ENCODE measurements at places on chromosomes 11 and 22.

- DNase-seq, result no peak
Measured at GRCh38 chr11:933142-933851, 7.6 kb downstream of the AP2A2 start.

DNA sequence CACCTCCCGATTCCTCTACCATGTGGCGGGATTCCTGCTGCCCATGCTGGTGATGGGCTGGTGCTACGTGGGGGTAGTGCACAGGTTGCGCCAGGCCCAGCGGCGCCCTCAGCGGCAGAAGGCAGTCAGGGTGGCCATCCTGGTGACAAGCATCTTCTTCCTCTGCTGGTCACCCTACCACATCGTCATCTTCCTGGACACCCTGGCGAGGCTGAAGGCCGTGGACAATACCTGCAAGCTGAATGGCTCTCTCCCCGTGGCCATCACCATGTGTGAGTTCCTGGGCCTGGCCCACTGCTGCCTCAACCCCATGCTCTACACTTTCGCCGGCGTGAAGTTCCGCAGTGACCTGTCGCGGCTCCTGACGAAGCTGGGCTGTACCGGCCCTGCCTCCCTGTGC lies 10.5 kb downstream of the CXCR5 start:
- DNase-seq, result no peak

DNA sequence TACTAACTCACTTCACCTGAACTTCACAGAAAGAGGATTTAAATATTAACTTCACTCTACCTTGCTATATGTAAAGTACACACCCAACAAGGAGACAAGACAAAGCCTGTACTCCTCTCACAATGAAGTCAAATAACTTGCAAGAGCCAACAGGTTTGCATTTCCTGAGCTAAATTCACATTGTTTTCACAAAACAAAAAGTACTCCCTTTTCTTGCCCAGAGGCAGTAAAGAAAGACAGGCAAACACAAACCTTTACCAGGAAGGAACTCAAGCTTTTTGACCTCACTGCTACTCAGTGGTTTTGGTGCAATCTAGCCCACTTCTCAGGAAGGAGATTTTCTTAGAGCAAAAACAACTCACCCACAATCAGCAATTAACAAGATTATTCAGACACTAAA lies 15.7 kb downstream of the USP28 start:
- no peak for DNase-seq

DNA sequence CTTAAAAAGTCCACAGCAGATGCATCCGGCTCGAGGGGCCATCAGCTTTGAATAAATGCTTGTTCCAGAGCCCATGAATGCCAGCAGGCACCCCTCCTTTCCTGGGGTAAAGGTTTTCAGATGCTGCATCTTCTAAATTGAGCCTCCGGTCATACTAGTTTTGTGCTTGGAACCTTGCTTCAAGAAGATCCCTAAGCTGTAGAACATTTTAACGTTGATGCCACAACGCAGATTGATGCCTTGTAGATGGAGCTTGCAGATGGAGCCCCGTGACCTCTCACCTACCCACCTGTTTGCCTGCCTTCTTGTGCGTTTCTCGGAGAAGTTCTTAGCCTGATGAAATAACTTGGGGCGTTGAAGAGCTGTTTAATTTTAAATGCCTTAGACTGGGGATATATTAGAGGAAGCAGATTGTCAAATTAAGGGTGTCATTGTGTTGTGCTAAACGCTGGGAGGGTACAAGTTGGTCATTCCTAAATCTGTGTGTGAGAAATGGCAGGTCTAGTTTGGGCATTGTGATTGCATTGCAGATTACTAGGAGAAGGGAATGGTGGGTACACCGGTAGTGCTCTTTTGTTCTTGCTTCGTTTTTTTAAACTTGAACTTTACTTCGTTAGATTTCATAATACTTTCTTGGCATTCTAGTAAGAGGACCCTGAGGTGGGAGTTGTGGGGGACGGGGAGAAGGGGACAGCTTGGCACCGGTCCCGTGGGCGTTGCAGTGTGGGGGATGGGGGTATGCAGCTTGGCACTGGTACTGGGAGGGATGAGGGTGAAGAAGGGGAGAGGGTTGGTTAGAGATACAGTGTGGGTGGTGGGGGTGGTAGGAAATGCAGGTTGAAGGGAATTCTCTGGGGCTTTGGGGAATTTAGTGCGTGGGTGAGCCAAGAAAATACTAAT lies 1.9 kb downstream of the NEAT1 start:
- peak; percentile 62 for DNase-seq

DNA sequence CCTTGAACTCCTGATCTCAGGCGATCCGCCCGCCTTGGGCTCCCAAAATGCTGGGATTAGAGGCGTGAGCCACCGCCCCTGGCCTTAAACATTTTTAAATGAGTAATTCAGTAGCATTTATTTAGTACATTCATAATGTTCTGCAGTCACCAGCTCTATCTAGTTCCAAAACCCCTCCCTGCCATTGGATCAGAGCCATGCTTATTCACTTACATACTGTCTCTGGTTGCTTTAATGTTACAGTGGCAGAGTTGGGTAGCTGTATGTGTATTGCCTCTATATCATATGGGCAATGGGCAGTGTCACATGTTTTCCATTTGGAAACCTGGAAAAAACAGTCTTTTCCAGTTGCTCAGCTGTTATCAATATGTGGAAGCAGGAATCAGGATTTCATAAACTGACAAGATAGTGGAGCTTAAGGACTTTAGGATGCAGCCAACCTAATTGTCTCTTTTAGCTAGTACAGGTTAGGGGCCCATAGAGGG lies 10.5 kb downstream of the COA4 start:
- no peak for DNase-seq

DNA sequence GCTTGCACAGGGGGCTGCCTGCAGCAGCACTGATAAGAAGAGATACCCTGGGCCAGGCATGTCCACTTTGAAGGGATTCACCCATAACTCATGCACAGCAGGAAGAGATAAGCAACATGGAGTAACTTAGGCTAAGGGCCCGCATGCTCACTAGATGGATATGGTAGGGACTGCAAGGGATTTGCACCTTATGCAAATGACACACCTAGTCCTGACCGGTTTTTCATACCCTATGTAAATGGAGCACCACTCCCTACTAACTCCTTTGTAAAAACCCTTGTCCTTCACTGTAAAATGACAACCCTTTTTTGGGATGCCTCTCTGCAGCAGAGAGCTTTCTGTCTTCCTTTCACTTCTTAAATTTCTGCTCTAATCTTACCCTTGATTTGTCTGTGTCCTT lies 658.9 kb upstream of the CCDC179 start:
- no peak for DNase-seq

- DNase-seq, result peak; percentile 59
Measured at GRCh38 chr22:32407312-32407711, 4.7 kb downstream of the RTCB start.

DNA sequence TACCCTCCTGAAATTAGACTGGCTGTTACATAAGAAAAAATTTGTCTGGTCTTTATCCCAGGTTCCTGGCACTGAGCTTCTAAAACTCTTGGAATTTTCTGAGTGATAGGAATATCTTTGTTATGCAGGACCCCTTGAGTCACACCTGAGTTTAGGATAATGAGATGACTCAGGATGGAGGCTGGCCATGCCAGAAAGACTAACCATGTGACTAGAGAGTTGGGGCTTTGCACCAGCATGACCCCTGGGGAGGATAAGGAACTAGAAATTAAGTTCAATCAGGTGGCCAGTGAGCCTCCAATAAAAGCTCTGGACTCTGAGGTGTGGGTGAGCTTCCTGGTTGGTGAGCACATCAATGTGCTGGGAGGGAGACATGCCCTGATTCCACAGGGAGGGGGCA lies 88.1 kb downstream of the XRRA1 start:
- no peak for DNase-seq

DNA sequence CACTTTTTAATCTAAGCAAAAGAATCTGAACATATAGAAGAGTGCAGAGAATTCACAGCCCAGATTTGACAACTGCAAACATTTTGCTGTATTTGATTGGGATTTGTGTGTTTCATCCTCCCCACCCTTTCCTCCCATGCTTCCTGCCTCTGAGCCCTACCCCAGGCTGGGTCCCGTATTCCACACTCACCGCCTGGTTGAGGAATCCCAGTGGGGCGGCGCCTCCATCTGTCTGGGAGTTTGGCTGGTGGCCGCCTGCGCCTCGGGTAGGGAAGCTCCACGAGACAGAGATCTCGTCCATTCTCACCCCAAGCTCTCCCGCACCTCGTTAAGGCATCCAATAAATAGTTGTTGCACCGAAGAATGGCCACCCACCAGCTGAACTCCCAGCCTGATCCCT lies 105.9 kb upstream of the SLC22A12 start:
- no peak for DNase-seq

Measured in pons (tissue), 1 donor.